ENCODE measurements at places on chromosomes 3 and 15. TPM values are rescaled to one million over a fixed set of nuclear protein-coding genes. Genes with fewer than 3 reads are reported as not detected.
A peak's percentile ranks its signal among the peaks of the same experiment; 100 is the strongest.

The RIOX2 gene
- 26.5 TPM for total RNA-seq

- peaks cover 2% of the 10 kb centered on the region for H3K36me3 ChIP-seq
- peaks cover 12% of the 10 kb centered on the region for H3K4me1 ChIP-seq
- no peak overlapping the region for H3K4me3 ChIP-seq
These were observed 366.0 kb upstream of the TBL1XR1 start for GRCh38 chr3:177563243-177563780.

DNA sequence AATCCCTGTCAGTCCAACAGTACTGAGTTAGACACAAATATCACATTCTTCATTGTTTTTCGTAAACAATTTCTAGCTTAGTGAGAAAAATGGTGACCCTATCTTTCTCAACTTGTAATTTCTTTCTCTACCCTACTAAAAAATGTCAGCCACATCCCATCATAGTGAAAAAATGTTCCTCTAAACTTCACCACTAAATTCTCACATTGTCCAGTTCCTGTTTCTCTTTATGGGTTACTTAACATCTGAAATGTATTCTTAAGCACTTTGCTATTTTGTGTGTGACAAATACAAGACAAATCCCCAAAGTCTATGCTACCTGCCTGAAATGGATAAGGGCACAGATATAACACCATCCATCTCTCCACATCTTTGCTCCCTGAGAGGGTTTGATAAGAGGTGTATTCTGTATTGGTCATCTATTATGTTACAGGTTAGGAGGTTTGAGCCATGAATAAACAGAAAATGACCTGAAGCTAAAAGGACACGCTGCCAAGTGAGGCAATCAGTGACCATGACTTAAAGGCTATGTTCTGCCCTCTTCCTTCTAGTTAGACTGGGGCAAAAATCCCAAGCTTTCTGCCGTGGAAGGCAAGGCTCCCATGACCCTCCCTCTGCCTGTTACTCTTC, 118.2 kb downstream of the GADL1 start:
- H3K36me3 ChIP-seq: no peaks in the 10 kb centered on the region
- DNase-seq: no peak
- H3K27me3 ChIP-seq: peaks cover 2% of the 10 kb centered on the region
- no peak overlapping the region for H3K4me3 ChIP-seq
- H3K4me1 ChIP-seq: no peaks in the 10 kb centered on the region

GRCh38 chr3:40009991-40010390, 200.6 kb downstream of the MYRIP start:
- no peak for DNase-seq
- H3K27me3 ChIP-seq: peaks cover 19% of the 10 kb centered on the region
- H3K27ac ChIP-seq: no peak overlapping the region
- no peaks in the 10 kb centered on the region for H3K4me1 ChIP-seq
- H3K4me3 ChIP-seq: no peak overlapping the region

DNA sequence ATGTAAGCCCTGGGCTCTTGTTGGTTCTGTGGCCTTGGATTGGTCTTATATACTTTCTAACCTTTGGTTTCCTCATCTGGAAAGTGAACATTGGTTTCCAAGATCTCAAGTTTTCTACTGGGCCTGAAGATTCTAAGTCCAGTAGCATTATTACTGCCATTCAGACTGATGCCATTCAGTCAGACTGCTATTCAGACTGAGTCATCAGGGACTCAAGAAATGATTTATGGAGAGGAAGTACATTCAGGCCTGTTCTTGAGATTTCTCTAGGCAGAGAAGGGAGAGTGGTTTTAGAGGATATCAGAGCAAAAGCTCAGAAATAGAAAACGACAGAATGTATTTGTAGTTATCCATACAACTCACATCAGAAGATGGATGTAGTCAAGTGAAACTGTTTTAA, 557.2 kb downstream of the NR2F2 start:
- H3K36me3 ChIP-seq: no peaks in the 10 kb centered on the region
- no peak overlapping the region for H3K27ac ChIP-seq
- peaks cover 9% of the 10 kb centered on the region for H3K4me1 ChIP-seq
- no peak for DNase-seq

GRCh38 chr3:196192524-196193051, 18.6 kb downstream of the ZDHHC19 start:
- H3K4me1 ChIP-seq: no peaks in the 10 kb centered on the region
- H3K4me3 ChIP-seq: no peak overlapping the region
- DNase-seq: no peak
- no peak overlapping the region for H3K27ac ChIP-seq
- no peaks in the 10 kb centered on the region for H3K27me3 ChIP-seq

DNA sequence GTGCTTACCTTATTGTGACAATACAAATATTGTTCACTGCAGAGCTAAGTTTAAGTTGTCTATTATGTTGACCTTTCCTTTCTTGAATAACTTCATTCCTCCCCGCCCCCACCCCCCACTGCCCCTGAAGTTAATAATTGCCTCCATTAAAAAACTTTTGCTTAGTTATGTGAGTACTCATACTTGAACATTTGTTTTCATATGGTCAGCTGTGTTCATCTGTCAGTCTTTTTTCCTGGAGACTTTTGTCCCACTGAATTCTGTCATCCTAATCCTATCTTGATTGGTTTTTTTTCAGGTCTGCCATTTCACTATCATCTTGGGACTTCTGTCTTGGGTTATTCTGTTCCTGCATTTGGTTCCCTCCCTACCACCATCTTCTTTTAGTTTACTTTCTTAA, 8.5 kb downstream of the SLC25A36 start:
- no peak overlapping the region for H3K27ac ChIP-seq
- no peak for DNase-seq
- no peaks in the 10 kb centered on the region for H3K27me3 ChIP-seq
- peaks cover 59% of the 10 kb centered on the region for H3K4me1 ChIP-seq
- H3K36me3 ChIP-seq: peaks cover 2% of the 10 kb centered on the region
- H3K4me3 ChIP-seq: no peak overlapping the region

GRCh38 chr3:31307131-31307785, 225.5 kb upstream of the STT3B start:
- no peaks in the 10 kb centered on the region for H3K4me1 ChIP-seq
- H3K4me3 ChIP-seq: no peak overlapping the region
- H3K27me3 ChIP-seq: no peaks in the 10 kb centered on the region

The LRRC31 gene
- total RNA-seq: not detected

- H3K27me3 ChIP-seq: peaks cover 42% of the 10 kb centered on the region
- H3K36me3 ChIP-seq: no peaks in the 10 kb centered on the region
- no peak for DNase-seq
- H3K27ac ChIP-seq: no peak overlapping the region
- no peak overlapping the region for H3K4me3 ChIP-seq
- H3K4me1 ChIP-seq: no peaks in the 10 kb centered on the region
These were observed 150.1 kb downstream of the RAB11A start for GRCh38 chr15:66019368-66019767.

GRCh38 chr15:68175526-68175925, 29.6 kb downstream of the CALML4 start:
- no peak overlapping the region for H3K27ac ChIP-seq
- H3K4me1 ChIP-seq: peaks cover 17% of the 10 kb centered on the region
- H3K36me3 ChIP-seq: peaks cover 13% of the 10 kb centered on the region
- no peaks in the 10 kb centered on the region for H3K27me3 ChIP-seq
- DNase-seq: no peak

DNA sequence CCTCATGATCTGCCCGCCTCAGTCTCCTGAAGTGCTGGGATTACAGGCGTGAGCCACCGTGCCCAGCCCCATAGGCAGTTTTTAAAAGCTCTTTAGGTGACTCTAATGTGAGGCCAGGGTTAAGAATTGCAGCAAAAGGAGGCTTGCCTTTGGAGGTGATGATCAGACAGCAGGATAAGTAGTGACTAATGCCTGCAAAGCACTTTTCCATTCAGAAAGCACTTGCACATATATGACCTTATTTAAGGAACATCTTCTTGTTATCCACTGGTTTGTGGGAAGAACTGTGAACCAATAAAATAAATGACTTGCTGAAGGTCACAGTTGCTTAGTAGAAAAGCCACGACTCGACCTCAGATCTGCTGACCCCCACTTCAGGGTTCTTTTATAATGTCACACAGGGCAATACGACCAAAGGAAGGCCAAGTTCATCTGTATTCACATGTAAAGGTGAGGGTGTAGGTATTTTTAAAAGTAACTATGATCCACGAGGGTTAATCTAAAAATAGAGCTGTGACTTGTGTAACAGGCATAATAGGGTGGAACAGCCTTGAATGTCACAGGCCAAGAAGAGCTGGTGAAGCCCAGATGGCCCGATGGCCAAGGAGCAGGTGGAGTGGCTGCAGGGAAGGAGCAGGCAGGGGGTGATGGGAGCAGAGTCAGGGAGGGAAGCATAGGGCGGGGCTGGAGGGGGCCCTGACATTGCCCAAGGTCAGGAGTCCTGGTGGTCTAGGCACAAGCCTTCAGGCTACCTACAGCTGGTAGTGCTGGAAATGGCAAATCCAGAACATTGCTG, 24.4 kb downstream of the LARP6 start:
- peaks cover 21% of the 10 kb centered on the region for H3K36me3 ChIP-seq
- peak overlapping the region; percentile 66 for H3K27ac ChIP-seq
- DNase-seq: no peak
- H3K27me3 ChIP-seq: no peaks in the 10 kb centered on the region
- H3K4me3 ChIP-seq: no peak overlapping the region
- peaks cover 77% of the 10 kb centered on the region for H3K4me1 ChIP-seq

The OR5H1 gene
- not detected for total RNA-seq

The TRPM1 gene
- not detected for total RNA-seq

GRCh38 chr3:104438706-104439105, 928.0 kb upstream of the ALCAM start:
- H3K36me3 ChIP-seq: no peaks in the 10 kb centered on the region
- H3K27ac ChIP-seq: no peak overlapping the region
- DNase-seq: no peak
- H3K4me3 ChIP-seq: no peak overlapping the region

GRCh38 chr3:156014489-156014888, 105.9 kb upstream of the KCNAB1 start:
- H3K4me1 ChIP-seq: no peaks in the 10 kb centered on the region
- no peak overlapping the region for H3K27ac ChIP-seq
- H3K27me3 ChIP-seq: no peaks in the 10 kb centered on the region

DNA sequence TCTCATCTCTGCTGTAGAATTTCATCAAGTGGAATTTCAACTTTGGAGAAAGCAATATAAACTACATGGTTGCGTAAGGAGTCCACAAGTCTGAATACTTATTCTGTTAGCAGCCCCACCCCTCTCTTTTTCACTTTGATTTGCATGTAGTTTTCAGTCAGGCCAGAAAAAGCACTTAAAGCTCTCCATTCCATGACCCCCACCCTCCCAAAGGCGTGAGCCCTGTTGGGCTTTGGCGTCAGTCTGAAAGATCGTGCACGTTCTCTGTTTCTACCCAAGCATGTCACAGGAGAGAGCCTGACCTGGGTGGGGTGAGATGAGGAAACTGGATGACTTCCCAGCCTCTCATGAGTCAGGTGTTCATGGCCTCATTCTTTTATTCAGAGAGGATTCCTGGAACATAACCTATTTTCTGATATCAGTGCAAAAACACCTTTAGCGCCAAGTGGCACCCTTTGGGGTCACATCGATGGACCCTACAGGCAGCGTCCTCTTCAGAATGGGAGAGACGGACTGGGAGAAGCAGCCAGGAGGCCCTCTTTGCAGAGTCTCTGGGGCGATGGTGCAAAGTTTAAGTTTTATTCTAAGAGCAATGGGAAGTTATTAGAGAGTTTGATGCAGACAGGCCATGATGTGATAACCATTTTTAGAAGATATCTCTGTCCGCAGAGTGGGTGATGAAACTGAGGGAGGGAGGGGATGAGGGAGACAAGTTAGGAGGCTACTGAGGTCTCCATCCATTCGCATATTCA, 55.8 kb downstream of the LSM3 start:
- H3K4me3 ChIP-seq: no peak overlapping the region
- peaks cover 14% of the 10 kb centered on the region for H3K4me1 ChIP-seq
- H3K27ac ChIP-seq: no peak overlapping the region
- H3K27me3 ChIP-seq: no peaks in the 10 kb centered on the region
- DNase-seq: no peak
- peaks cover 4% of the 10 kb centered on the region for H3K36me3 ChIP-seq

The FBXL22 gene
- total RNA-seq: 3.9 TPM

The FBXL2 gene
- 22.2 TPM for total RNA-seq

The CP gene
- not detected for total RNA-seq

GRCh38 chr3:58222161-58222724, 11.5 kb upstream of the DNASE1L3 start:
- no peak for DNase-seq
- peaks cover 3% of the 10 kb centered on the region for H3K4me1 ChIP-seq

DNA sequence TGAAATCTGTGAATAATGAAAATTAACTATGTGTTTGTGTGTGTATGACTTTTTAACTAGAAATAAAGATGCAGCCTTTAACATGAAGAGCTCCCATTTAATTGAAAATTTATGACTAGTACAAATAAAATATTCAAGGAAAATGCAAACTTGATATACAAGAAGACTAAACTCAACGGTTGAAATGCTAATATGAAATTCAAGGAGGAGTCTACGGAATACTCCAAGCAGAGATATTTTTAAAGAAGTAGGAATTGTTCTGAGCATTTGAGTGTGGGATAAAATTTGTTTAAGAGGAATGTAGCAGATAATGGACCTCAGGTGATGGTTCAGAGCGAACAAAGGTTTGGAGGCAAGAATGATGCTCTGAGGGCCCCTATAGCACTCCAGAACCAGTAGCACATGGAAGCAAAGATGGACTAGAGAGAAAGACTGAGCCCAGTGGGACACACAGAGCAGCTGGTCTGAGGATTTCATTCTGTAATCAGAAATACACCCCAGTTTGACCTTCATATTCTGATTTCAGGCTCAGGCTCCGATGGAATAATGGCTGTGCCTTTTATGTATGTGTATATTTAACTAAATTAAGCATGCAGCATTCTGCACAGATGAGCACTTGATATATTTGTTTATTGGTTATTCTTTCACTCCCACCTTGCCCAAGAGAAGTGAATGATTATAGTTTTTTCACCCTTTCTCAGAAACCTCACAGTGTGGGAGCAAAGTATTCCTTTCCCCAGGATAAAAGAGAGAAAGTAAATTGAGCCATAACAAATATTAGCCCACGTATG, 227.1 kb downstream of the ZPLD1 start:
- H3K27me3 ChIP-seq: peaks cover 22% of the 10 kb centered on the region
- H3K4me1 ChIP-seq: no peaks in the 10 kb centered on the region
- no peak overlapping the region for H3K4me3 ChIP-seq
- H3K27ac ChIP-seq: no peak overlapping the region

The NT5DC2 gene
- total RNA-seq: 283 TPM

- H3K36me3 ChIP-seq: peaks cover 7% of the 10 kb centered on the region
- no peak overlapping the region for H3K4me3 ChIP-seq
- no peak overlapping the region for H3K27ac ChIP-seq
- no peak for DNase-seq
- H3K27me3 ChIP-seq: peaks cover 16% of the 10 kb centered on the region
These were observed 29.6 kb downstream of the MYL3 start for GRCh38 chr3:46833346-46834300.

GRCh38 chr3:133277813-133278212, 122.0 kb upstream of the BFSP2 start:
- H3K27me3 ChIP-seq: peaks cover 5% of the 10 kb centered on the region
- H3K4me1 ChIP-seq: peaks cover 3% of the 10 kb centered on the region
- peak overlapping the region; percentile 51 for H3K27ac ChIP-seq
- no peak for DNase-seq

- DNase-seq: no peak
- no peak overlapping the region for H3K27ac ChIP-seq
- H3K36me3 ChIP-seq: no peaks in the 10 kb centered on the region
- H3K4me3 ChIP-seq: no peak overlapping the region
- H3K27me3 ChIP-seq: peaks cover 3% of the 10 kb centered on the region
- H3K4me1 ChIP-seq: peaks cover 8% of the 10 kb centered on the region
These were observed 74.8 kb upstream of the NTRK3 start for GRCh38 chr15:88331291-88331690.

The PRR23C gene
- total RNA-seq: not detected
